ENCODE measurements at places on chromosomes 6 and 20.

DNA sequence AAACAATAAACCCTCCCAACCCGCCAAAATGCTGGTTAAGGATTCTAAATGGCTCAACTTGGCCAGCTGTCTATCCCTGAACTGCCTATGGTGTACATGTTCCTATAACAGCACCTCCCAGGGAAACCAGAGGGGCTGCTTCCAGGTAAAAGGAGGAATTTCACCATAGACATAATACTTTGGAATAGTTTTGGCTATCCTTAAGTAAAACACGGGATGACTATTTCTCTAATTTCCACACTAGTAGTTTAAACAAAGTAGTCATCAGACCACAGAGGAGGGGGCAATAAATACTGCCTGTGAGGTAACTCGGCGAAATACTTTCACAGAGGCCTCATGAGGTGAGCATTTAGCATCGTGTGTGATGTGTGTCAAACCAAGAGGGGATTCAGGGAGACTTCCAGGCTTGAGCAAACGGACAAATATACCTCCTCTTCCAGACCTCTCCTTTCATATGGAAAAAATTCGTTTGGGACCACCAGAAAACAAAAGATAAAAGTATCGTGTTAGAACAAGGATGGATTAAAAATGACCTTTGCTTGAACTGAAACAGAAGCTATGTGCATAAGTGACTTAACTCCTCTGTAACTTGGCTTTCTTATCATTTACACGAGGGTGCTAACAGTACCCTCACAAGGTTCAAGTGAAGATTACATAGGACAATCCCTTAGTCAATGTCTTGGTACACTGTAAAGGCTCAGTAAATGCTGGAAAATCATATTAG lies 1.0 kb upstream of the XRN2 start:
- no peak for DNase-seq

DNA sequence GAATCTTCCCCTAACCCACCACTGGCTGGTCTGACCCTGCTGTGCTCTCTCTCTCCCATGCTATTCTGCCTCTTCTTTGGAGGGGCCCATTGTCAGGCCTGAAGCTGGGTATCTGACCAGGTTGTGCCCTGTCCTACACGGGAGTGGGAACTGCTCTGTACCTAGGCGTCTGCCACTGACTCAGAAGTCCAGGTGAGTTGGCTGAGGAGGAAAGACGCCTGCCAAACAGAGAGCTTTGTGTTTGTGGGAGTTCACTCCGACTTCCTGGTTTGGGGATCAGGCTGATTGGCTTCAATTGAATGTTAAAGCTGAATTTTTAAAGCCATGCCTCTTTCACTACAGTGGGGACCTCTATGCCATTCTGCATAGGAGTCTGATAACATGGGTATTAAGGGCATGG lies 136.0 kb downstream of the CCDC170 start:
- DNase-seq = no peak

DNA sequence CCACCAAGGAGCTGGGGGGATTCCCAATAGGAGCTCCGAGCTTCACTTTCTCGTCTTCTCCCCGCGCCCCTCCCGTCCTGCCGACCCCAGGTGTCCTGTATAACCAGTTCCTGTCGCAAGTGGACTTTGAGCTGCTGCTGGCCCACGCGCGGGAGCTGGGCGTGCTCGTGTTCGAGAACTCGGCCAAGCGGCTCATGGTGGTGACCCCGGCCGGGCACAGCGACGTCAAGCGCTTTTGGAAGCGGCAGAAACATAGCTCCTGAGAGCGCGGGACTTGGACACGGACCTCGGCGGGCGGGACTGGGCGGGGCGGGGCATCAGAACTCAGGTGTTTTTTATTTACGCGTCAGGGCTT lies 340 bp upstream of the VARS2 start:
- no peak for DNase-seq

GRCh38 chr6:89475634-89476033 lies 42.7 kb downstream of the ANKRD6 start:
- no peak for DNase-seq

DNA sequence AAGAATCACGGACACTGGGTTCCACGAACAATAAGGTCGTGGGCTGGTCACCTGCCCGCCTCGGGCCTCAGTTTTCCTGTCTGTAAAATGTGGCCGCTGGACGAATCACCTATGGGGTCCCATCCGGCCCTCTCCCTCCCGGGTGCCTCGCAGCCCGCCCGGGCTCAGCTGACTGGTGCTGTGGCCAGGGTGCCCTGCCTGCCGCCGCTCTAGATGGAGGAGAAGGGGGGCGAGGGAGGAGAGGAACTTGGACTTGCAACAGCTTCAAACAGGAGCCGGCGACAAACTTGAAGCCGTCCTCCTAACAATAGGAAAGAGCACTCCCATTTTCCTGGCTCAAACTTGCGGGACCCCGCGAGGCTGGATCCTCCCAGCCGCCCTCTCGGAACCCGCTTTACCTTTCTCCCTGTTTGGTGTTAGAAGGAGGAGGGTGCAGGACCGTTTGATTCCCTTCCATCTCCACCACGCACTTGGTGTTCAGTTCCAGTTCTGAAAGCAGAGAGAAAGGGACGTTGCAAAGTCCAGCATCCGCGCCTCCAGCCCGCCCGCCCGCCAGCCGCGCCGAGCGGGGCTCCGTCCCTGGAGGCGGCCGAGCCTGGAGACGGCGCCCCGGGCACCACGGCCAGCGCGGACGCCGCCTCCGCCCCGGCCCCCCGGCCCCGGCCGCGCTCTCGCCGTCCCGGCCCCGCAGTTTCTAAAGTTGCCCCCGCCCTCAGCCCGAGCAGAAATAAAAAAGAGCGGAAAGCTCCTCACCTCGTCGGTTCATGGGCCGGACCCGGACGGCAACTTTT lies 584 bp downstream of the KIF13A start:
- no peak for DNase-seq

DNA sequence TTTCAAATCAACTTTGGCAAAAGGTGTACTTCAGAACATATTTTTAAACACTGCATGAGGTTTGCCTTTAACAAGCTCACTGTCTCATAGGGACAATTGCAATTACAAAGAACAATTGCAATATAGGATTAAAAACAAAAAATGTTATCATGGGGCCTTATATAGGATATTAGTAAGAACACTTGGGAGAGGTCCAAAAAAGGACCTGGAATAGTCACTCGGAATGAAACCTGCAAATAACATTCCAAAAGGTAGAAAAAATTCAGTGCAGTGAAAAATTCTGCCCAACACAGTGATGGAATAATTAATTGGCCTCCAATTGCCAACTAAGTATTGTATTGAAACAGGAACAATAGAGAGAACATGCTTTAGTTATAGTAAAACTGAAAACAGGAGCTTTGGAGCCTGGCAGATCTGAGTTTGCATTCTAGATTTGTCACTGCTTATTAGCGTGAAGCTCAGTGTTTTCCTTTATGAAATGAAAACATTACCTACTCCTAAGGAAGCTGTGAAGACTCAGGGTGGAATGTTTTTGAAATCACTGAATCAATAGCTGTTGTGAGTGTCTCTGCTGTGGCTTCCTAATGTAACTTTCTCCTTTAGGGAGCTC lies 172.6 kb upstream of the BMP5 start:
- DNase-seq = no peak

GRCh38 chr20:2865630-2866029 lies 7.7 kb upstream of the PTPRA start:
- peak; percentile 22 for DNase-seq

- no peak for DNase-seq
These were observed 39.0 kb downstream of the HLA-A start for GRCh38 chr6:29981211-29981812.

Data from activated CD4-positive, alpha-beta T cell treated with anti-CD3 and anti-CD28 coated beads for 1 hour (primary cell).